ENCODE measurements at places on chromosomes 4 and X. TPM values are rescaled to one million over a fixed set of nuclear protein-coding genes. Genes with fewer than 3 reads are reported as not detected.

The IQSEC2 gene
- 45.1 TPM for total RNA-seq

The TMPRSS11E gene
- total RNA-seq = not detected

The LRP2BP gene
- 0.55 TPM for total RNA-seq

The DNAAF6 gene
- total RNA-seq = not detected

The PASD1 gene
- total RNA-seq = not detected

DNA sequence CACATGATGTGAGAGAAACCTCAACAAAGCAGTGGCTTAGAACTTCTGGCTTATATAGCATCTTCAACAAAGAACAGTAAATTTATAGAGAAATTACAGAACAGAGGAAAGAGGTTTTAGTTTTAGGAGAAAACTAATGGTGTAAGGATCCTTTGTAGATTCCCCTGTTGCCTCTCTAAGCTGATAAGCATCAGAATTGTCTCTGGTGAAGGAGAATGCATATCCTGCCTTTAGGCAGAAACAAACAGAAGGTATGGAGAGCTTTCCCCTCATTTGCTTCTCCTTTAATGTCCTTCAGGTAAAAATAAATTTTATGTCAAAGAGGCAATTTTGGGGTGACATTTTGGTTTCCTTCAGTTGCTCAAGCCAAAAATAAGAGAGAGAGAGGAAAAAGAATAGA is 625.9 kb downstream of the CCSER1 start:
- H3K27me3 ChIP-seq = no peaks in the 10 kb centered on the region
- no peaks in the 10 kb centered on the region for H3K4me1 ChIP-seq
- no peaks in the 10 kb centered on the region for H3K36me3 ChIP-seq
- DNase-seq = no peak

DNA sequence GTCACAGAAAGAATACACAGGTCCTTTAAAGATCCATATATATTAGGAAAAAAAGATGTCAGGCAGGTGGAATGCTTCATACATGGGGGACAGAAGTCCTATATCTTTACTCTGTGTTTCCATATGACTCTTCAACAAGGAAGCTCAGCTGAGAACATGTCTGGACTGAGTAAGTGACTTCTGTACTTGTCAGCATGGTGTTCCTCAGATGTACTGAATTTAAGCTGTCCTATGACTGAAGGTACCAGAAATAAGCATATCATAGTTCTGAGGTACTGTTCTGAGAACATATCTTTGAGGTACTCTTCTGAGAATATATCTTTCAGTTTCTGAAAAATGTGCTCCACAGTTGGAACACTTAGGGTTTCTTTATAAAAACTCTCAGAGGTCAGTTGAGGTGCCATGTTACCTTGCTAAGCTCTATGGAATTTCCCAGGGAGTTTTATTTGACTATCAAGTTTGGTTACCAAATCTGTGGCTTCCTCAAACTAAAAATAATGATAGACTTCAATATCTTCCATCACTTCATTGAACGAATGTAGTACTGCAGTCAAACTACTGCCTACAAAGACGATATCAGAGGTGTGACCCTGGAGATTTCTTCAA is 597.2 kb upstream of the GNPDA2 start:
- H3K4me1 ChIP-seq = no peaks in the 10 kb centered on the region
- no peak overlapping the region for H3K27ac ChIP-seq
- no peak overlapping the region for H3K4me3 ChIP-seq
- H3K27me3 ChIP-seq = no peaks in the 10 kb centered on the region

- no peaks in the 10 kb centered on the region for H3K36me3 ChIP-seq
- DNase-seq = no peak
- H3K27me3 ChIP-seq = no peaks in the 10 kb centered on the region
- no peak overlapping the region for H3K4me3 ChIP-seq
- no peak overlapping the region for H3K27ac ChIP-seq
Observed at GRCh38 chrX:154327038-154327820, 31.6 kb downstream of the TKTL1 start.

- H3K27ac ChIP-seq = no peak overlapping the region
- H3K4me3 ChIP-seq = no peak overlapping the region
Observed at GRCh38 chr4:139858436-139859205, 193.0 kb downstream of the MGST2 start.

GRCh38 chr4:138560448-138560847 is 318.3 kb upstream of the SLC7A11 start:
- no peaks in the 10 kb centered on the region for H3K4me1 ChIP-seq
- peak; percentile 56 for DNase-seq
- no peaks in the 10 kb centered on the region for H3K36me3 ChIP-seq
- no peak overlapping the region for H3K4me3 ChIP-seq
- no peak overlapping the region for H3K27ac ChIP-seq

GRCh38 chr4:3423952-3424351 is 17.8 kb upstream of the HGFAC start:
- H3K27me3 ChIP-seq = no peaks in the 10 kb centered on the region
- no peak for DNase-seq
- H3K27ac ChIP-seq = no peak overlapping the region

- no peaks in the 10 kb centered on the region for H3K27me3 ChIP-seq
- no peak overlapping the region for H3K27ac ChIP-seq
Observed at GRCh38 chr4:157803421-157803820, 369.4 kb downstream of the GASK1B start.

- no peaks in the 10 kb centered on the region for H3K27me3 ChIP-seq
- DNase-seq = no peak
- H3K36me3 ChIP-seq = peaks cover 2% of the 10 kb centered on the region
- H3K4me3 ChIP-seq = no peak overlapping the region
- no peaks in the 10 kb centered on the region for H3K4me1 ChIP-seq
Observed at GRCh38 chr4:155789391-155789790, 30.6 kb downstream of the GUCY1B1 start.

DNA sequence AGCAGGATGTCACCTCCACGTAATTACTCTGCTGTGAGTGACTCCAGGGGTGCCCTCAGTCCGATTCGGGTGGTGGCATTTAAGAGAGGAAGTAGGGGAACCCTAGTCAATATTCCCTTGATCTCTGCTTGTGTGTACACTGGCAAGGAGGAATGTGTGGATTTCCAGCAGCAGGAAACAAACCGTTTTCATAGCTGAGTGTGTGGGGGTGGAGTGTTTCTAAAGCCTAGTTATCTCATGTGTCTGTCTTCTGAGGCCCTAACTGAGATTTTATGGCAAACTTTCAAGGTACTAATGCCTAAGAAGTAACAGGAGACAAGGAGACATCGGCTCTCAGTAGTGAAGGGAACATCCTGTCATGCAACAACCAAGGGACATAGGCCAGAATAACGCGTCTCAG is 6.6 kb upstream of the CLDN24 start:
- H3K27ac ChIP-seq = no peak overlapping the region
- no peaks in the 10 kb centered on the region for H3K36me3 ChIP-seq
- no peak overlapping the region for H3K4me3 ChIP-seq
- H3K4me1 ChIP-seq = no peaks in the 10 kb centered on the region
- no peak for DNase-seq
- H3K27me3 ChIP-seq = no peaks in the 10 kb centered on the region

DNA sequence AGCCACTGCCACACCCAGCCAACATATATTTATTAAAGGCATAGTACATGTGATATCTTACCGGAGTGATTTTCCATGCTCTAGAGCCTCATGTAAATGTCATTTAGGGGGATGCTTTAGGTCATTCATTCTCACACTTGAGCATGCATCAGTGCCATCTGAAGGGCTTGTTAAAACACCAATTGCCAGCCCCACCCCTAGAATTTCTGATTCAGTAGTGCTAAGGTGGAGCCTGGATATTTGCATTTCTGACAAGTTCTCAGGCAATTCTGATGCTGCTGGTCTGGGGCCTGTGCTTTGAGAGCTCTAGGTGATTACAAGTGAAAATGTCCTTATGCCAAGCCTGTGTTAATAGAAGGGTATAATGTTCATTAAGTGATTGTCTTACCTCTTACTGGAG is 107.7 kb downstream of the PHEX start:
- H3K4me3 ChIP-seq = no peak overlapping the region
- no peak overlapping the region for H3K27ac ChIP-seq
- H3K36me3 ChIP-seq = no peaks in the 10 kb centered on the region
- H3K27me3 ChIP-seq = no peaks in the 10 kb centered on the region
- no peaks in the 10 kb centered on the region for H3K4me1 ChIP-seq
- DNase-seq = no peak

- H3K4me3 ChIP-seq = no peak overlapping the region
- H3K4me1 ChIP-seq = peaks cover 31% of the 10 kb centered on the region
- H3K27ac ChIP-seq = no peak overlapping the region
- peak; percentile 66 for DNase-seq
- H3K36me3 ChIP-seq = no peaks in the 10 kb centered on the region
Observed at GRCh38 chr4:112509243-112510141, 6.5 kb downstream of the NEUROG2 start.

DNA sequence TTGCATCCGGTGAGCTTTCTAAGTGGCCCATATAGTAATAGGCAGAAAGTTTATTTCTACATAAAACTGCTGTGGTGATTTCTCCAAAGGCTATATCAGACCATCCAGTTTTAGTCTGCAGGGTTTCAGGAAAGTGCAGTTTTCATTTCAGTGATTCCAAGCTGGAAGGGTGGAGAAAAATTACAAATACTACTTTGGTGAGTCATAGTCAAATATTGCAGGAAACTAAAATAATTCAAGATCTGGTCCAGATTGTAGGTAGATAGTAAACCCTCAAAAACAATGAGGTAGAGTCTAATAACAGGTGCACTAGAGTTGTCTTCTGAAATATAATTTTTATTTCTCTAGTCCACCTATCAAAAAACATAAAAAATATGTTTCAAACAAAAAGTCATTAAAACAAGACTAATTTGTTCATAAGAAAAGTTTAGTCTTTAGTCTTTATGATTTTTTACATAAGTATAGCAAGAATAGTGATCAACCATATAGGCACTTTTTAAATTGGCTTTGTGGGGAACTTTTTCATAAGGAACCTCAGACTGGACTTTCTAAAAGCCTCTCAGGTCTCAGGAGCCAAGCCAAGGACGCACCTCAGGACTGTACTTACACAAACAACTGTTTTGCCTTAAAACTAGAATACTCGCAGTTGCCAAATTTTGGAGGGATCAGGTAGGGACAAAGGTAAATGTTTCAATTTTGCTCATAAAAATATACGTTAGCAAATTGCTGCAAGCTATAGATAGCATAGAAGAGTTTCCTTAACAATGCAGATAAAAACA is 101.8 kb upstream of the TLR3 start:
- DNase-seq = no peak
- H3K27ac ChIP-seq = no peak overlapping the region
- no peaks in the 10 kb centered on the region for H3K36me3 ChIP-seq
- no peaks in the 10 kb centered on the region for H3K27me3 ChIP-seq
- no peak overlapping the region for H3K4me3 ChIP-seq

Data from upper lobe of left lung (tissue), 6 donors.